NCI-H2029 (cell line): ENCODE measurements at places on chromosomes 6 and 20.

- DNase-seq = no peak
Measured at GRCh38 chr6:35686436-35686835, 2.3 kb downstream of the FKBP5 start.

GRCh38 chr6:111057074-111057752 is 30.1 kb upstream of the SLC16A10 start:
- peak; percentile 24 for DNase-seq

- no peak for DNase-seq
Measured at GRCh38 chr20:39944861-39945260, 744.2 kb downstream of the MAFB start.

DNA sequence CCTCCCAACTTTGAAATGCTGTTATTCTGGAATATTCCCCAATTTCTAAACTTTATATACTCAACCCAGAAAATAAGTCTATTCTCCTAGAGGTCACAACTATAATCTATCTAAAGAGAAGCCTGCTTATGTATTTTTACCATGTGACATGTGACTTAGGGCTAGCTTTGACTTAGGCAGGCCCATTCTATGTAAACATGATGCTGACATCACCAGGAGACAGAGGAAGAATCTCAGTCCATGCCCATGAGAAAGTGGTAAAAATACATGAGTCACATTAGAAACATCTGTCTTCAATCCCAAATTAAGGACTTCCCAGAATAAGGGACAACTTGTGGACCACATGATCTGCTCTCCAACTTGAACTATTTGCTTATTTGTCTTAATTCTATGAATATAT is 113.6 kb upstream of the ID4 start:
- no peak for DNase-seq

- no peak for DNase-seq
Measured at GRCh38 chr20:56460459-56460858, 8.0 kb upstream of the RTF2 start.

- no peak for DNase-seq
Measured at GRCh38 chr6:69953491-69953890, 87.1 kb downstream of the COL19A1 start.

GRCh38 chr20:56943946-56944945 is 315.1 kb downstream of the TFAP2C start:
- no peak for DNase-seq

- no peak for DNase-seq
Measured at GRCh38 chr6:144379356-144379755, 94.2 kb downstream of the UTRN start.

GRCh38 chr6:163923658-163924411 is 509.3 kb downstream of the QKI start:
- DNase-seq = no peak

DNA sequence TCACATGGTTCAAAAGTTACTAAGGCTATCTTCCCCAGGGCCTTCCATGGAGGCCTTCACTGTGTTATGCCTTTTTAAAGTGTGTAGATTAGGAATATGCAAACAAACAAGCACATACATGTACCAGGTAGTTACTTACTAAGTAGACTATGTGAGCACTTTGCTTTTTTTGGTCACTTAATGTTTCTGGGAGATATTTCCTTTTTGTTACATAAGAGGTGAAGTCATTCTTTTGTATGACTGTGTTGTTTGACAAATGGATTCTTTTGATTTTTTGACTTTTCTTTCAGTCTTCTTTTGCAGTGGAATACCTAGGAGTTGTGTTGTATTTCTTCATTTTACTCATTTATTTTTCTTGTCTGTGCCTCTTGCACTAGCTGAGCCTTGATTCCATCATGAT is 39.6 kb upstream of the BCAS1 start:
- DNase-seq = no peak

DNA sequence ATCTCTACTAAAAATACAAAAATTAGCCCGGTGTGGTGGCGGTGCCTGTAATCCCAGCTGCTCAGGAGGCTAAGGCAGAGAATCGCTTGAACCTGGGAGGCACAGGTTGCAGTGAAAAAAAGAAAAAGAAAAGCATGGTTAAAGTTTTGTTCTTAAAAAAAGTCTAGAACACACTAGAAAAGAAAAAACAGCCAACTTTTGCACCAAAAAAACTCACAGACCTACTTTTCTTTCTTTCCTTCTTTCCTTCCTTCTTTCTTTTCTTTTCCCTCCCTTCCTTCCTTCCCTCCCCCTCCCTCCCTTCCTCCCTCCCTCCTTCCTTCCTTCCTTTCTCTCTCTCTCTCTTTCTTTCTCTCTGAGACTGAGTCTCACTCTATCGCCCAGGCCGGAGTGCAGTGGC is 204.4 kb downstream of the BTBD9 start:
- DNase-seq = no peak

GRCh38 chr20:22908944-22909343 is 126.2 kb upstream of the SSTR4 start:
- no peak for DNase-seq

- no peak for DNase-seq
Measured at GRCh38 chr6:24961852-24962251, 26.1 kb upstream of the RIPOR2 start.

DNA sequence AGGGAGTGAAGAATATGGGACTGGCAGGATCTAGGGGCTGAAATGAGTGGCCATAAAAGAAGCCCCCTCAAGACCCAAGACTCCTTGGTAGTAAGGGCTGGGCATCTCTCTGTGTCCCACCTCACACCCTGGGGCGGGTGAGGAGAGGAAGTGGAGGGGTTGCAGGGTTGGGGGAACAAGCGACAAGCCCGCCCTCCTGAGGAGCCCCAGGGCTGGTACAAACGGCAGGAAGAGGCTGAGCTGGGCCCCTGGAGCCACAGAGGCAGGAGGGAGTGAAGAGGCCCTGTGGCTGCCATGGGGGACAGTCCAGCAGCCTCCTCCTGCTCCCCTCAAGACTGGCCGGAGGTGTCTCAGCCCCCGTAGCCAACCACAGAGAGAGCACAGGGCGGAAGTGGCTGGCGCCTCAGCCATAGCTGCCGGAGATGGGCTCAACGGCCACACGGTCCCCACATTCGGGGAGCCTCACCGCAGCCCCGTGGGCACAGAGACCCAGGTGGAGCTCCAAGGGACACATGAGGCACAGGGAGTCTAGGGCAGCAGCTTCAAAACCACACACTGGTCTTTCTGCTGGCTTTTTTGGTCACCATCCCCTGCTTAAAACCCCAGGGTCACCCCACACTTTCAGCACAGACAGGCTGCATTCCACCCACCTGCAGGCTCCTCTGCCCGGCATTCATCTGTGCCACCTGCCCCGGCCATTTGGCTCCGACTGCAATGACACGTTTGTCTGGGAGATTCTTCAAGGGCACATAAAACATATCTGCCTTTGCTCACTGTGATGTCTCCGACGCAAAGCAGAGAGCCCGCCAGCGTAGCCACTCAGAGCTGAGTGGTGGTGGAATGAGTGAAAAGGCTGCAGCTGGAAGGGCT is 524 bp downstream of the C20orf203 start:
- peak; percentile 55 for DNase-seq

DNA sequence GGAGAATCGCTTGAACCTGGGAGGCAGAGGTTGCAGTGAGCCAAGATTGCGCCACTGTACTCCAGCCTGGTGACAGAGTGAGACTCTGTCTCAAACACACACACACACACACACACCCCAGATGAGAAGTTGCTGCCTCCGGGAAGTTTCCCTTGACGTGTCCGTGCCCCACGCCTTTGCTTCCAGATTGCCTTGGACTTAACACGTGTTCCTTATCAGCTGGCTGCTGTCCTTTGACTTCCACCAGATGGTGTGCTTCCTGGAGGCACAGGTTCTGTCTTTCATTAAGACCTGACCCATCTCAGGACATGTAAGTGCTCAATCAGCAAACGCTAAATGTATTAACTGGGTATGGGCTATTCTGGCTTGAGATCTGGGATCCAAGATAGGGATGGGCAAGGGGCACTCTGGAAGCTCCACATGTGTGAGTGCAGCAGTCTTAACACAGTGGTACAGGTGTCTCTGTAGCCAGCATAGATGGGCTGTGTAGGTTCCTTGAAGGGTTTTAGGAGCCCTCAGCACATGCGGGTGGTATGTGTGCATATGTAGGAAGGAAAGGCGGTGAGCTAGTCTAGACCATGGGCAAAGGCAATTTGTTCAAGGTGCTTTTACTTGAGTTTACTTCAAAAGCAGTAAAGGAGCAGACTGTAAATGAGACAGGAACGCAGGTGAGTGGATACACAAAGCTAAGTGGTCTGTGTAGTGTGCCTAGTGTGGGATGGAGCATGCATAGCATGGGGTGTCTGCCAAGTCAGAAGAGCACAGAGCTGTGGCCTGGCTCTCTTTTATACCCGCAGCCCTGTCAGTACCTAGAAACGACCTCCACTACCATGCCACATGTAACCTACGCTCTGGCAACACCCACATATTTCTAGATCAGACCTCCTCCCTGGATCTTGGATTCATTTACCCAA is 11.6 kb downstream of the PIGT start:
- peak; percentile 47 for DNase-seq

DNA sequence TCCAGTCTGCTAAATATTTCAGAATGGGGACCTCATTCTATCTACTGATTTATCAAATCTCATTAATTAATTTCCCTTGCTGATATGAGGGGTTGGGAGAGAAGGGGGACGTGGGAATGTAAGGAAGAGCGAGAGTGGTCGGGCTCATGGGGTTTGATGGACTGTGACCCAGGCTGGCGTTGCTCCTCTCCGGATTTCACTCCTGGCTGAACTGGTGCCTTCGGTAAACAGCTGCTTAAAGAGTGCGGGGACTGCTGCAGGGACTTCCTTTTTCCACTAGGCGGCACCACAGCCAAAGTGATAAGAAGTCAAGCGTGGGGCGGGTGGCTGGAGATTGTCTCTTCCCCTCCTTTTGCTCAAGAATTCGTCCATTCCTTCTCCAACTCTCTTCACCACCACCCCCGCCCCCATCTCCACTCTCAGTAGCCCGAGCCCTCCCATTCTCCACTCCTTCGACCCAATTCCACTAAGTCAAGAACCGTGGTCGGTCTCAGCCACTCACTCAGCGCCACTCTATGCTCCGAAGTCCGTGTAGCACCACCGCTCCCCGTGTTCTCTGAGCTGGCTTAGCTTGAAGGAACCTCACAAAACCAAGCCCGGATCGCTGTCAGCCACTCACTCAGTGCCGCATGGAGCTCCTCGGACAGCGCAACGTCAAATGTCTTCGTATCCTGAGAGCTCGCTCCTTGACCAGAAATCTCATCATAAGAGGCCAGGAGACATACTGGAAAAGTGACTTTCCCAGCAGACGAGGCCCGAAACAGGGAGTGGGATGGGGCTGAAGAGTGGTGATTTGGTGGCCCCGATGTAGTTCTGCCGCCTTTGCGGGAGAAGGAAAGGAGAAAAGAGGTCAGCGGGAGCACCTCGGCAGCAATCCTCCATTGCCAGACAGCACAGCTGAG is 9.7 kb downstream of the TRIM31 start:
- peak; percentile 73 for DNase-seq

GRCh38 chr6:27019651-27020552 is 227.6 kb upstream of the PRSS16 start:
- peak; percentile 91 for DNase-seq
